ENCODE measurements at places on chromosomes 1 and 21. TPM values are rescaled to one million over a fixed set of nuclear protein-coding genes. Genes with fewer than 3 reads are reported as not detected.

The CNKSR1 gene
- polyA plus RNA-seq: 10.7 TPM

DNA sequence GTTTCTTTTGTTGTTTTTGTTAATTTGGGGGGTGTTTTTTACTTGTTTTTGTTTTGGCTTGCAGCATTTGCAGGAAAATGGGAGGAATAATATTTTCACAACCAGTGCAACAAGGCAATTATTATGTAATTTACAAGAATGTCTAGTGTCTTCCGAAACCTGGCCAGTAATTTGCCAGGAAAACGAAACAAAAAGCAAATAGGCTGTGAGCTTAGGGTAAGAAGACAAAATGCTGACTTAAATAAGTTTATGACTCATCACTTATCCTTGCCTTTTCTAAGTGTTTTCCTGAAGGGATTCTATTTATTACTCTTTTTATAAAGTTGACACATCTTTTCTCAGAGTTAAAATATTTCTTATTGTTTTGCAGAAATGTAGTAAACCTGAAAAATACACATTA, 49.8 kb downstream of the KCNT2 start:
- DNase-seq: no peak

DNA sequence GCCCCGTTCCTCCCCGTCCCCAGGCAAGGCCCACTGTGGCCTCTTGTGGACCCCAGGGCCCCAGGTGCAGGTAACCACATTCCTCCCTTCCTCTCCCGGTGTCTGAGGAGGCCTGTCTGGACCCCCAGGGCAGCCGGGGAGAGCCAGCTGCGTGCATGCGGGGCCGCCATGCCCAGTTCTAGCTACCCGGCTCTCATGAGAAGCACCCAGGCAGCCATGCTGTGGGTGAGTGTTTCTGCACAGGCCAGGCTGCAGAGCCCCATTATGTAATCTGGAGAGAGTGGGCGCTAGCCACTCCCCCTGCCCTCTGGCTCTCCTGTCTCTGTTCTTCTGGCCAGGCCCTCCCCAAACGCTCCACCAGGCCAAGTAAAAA, 18.4 kb upstream of the PLEKHG5 start:
- no peak for DNase-seq

DNA sequence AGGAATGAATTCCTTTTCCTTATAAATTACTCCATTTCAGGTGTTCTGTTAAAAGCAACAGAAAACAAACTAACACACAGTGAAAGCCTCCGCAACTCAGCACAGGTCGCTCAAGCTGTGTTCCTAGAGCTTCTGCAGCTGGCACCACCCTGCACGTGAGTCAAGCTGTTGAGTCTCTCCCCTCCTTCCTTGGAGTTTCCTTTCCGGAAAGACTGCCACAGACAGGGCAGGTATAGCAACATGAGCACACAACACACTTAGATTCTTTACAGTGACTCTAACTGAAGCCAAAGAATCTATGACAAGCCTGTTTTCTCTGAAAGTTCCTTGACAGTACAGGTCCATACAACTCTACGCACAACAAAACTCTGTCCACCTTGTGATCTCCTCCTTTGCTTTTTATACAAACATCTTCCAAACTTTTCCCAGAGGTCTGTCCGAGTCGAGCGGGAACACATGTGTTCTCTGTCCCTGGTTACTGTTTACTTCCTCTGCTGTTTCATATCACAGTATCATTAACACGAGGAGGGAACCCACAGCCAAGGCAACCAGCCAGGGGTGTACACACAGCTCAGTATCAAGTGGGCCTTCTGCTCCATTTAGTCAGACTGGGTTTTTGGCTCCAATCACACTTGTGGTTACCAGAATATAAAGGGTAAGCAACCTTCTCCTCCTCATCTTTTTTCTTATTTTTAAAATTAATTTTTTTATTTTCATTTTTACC, 38.7 kb upstream of the DESI2 start:
- DNase-seq: no peak

The MMEL1 gene
- polyA plus RNA-seq: 2.5 TPM

The CLDN14 gene
- 4.5 TPM for polyA plus RNA-seq

GRCh38 chr1:15768388-15768787, 9.8 kb downstream of the FBLIM1 start:
- no peak for DNase-seq

GRCh38 chr1:156428746-156429288, 59.8 kb downstream of the RHBG start:
- no peak for DNase-seq

DNA sequence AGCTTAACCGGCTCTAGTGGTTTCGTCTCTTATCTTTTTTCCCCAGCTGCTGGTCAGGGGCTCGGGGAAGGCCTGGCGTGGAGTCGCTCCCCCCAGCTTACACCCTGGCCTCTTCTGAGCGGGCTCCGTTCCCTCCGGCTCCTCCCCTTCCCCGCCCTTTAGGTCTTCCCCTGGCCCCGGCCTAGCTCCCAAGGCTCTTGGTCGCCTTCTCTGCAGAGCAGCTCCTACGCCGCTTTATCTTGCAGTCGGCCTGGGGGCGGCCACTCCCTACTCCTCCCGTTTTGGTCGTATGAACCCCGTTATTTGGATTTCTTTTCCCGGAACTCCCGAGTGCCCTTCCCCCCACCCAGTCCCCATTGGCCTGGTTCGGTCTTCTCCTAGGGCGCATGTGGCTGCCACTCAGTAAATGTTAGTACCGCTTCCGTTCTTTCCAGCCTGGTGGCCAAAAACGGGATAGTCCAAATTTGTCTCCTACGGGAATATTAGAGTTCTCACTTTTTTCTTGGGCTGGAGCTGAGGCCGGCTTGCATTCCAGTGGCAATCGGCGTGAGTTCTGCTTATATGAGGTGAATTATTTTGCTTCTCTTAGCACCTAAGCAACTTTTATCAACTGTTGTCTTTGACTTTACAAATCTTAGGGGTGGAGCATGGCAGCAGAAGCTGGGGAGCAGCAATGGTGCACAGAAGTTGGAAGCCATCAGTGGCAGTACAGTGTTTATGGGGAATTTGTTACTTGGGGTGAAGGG, 467 bp downstream of the THRAP3 start:
- DNase-seq: peak; percentile 95

DNA sequence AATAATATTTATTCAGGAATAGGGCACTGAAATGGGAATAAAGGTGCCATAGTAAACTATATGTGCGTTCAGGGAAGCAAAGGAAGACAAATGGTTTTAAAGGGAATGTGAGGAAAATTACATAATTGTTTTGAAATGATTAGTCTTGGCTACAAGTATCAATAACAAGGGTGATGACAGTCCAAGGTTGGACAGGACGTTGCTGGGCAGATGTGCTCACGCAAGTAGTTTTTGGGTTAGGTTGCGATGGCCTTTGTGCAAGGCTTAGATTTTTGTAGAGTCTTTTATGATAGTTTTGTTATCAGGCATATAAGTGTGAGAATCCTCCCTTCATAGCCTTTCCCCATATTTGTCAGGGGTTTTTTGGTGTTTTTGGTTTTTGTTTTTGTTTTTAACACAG, 57.0 kb downstream of the SPATA6 start:
- no peak for DNase-seq

DNA sequence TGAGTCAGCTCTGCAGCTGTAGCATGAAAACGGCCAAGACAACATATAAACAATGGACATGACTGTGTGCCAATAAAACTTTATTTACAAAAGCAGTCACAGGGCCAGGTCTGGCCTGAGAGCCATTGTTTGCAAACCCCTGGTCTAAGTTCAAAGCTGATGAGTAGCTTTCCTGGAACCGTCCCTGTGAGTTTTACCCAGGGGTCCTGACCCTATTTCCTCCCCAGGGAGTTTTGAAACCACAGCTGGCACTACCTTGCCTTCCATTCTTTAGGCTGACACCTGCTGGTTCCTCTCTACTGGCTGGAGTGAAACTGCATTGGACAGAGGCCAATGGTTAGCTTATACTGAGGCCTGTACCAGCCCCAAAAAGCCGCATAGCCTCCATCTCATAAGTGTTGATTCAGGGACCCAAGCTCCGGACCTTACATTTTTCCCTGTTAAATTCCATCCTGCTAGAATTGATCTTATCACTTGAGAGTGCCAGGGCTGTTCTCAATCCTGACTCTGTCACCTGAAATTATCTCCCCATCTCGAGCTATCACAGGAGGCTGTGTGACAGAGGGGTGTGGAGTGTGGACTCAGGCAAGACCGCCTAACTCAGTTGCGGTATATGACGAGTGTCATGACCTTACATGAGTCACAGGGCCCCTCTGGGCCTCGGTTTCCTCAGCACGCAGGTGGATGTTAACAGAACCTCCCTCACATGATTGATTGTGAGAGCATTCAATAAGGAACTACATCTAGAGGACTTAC, 343.6 kb downstream of the NPHP4 start:
- no peak for DNase-seq

GRCh38 chr1:39139723-39140360, 64.7 kb upstream of the MACF1 start:
- DNase-seq: no peak

The OSCP1 gene
- polyA plus RNA-seq: 26.8 TPM

- no peak for DNase-seq
Observed at GRCh38 chr1:53581476-53581875, 122.3 kb downstream of the DMRTB1 start.

DNA sequence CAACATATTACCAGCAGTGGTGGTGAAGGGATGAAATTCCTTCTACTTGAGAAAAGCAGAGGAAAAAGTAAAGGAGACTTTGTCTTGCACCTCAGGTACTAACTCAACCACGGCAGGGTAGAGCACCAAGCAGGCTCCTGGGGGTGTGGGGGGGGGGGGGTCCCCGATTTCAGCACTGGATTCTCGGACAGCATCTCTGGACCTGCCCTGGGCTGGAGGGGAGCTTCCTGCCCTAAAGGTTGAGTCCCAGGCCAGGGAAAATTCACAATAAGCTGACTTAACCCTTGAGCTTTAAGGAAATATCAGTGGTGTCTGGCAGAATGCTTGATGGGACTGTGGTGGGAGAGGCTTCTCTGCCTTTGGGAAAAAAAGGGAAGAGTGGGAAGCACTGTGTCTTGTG, 233.2 kb upstream of the CXADR start:
- DNase-seq: no peak

GRCh38 chr21:45836268-45836655, 145.3 kb upstream of the COL6A1 start:
- DNase-seq: no peak

GRCh38 chr1:237961754-237962153, 71.0 kb upstream of the ZP4 start:
- no peak for DNase-seq

DNA sequence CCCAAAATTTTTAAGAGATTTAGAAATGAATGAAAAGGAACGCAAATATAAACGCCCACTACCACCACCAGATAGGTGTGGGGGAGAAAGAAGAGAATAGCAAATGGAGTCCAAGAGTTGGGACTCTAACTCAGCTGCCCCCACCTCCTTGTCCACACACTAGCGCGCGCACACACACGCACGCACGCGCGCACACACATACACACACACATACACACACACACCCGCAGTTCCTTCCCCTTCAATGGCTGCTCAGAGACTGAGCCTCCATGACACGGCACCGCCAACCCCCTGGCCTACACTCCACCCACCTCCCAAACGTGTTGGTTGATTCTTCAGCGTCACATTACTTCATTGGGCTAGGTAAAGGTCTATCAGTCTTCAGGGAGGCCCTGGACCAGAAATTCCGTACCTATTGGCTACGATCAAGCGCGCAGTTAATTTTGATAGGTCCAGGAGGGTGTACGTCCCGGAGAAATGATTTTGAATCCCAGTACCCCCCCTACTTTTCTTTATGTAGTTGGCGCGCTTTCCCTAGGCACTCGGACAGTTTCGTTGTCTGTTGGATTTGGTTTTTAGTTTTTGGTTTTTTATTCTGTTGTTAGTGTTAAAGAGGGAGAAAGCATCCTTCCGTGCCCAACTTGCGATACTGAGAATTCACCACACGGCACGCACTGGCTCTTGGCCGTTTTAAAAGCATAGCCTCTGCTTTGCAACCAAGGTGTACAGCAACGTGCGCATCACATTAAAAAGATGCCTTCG, at the start of gene ANP32E:
ANP32E (minus strand) TSS at position 261 of the 762 bp plus-strand sequence. CDS start 326 bp downstream, outside the sequence.
- peak; percentile 97 for DNase-seq

The DCDC2B gene
- polyA plus RNA-seq: 2.4 TPM

GRCh38 chr1:16607433-16607851, 5.9 kb downstream of the NBPF1 start:
- no peak for DNase-seq

The MROH9 gene
- not detected for polyA plus RNA-seq

The GPR52 gene
- polyA plus RNA-seq: not detected

GRCh38 chr1:160916666-160917065, 31.7 kb upstream of the ITLN1 start:
- DNase-seq: no peak

GRCh38 chr1:113605146-113605545, 154.1 kb downstream of the PHTF1 start:
- no peak for DNase-seq

GRCh38 chr1:62444701-62445100, 7.9 kb downstream of the USP1 start:
- DNase-seq: no peak

DNA sequence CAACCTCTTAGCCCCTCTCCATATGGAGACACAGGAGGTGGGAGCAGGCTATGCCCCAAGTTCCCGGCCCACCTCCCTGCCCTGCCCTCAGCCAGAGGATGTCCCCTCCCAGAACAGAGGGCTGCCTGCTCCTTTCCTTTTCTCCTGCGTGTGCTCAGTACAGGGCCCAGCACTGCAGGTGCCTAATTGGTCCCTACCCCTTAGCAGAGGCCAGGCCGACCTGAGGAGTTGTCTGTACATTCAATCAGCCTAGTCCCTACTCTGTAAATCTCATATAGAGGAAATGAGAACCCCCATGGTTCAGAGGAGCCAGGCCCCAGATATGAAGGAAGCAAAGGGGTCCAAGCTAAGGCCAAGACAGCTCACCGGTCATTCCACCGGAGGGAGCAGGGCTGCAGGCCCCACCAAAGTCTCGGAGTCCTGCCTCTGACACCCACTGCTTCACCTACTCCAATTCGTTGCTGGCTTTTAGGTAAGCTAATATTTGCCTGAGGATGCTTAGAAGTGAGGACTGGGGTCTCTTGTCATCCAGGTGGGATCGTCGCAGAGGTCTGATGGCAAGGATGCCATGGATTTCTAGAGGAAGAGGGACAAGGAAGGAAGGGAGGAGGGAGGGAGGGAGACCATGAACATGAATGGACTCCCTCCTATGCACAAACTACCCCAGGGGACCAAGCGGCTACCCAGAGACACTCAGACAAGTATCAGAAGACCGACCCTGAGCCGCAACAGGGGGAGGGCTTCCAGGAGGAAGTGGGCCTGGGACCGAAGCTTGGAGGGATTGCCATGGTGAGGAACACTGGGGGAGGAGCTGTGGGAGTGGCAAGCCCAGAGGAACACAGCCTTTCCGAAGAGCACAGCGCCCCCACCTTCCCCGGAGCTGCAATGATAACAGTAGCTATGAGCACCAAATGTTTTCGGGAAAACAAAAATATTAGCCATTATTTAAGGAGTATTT, 30.4 kb upstream of the FOXO6 start:
- DNase-seq: no peak

All from left renal cortex interstitium (tissue), 4 donors.